ENCODE measurements at places on chromosomes 13 and 19.

GRCh38 chr19:3975637-3976087 lies 4.8 kb upstream of the DAPK3 start:
- no peak for DNase-seq

DNA sequence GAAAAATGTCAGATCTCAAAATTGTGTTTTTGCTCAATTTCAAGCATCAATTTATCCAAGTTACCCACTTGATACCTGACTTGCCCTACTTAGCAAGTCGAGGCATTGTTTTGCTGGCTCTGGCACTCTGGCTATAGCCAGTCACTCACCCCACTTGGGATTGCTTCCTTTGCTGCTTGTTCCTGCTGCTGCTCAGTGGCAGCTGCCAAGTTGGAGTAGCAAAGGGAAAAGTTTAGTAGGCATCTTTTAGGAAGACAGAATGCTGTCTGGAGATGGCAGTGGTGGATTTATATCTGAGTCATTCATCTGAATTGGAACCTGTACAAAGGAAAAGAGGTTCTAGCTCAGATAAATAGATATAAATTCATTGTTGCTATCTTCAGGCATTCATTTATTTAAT lies 41.2 kb downstream of the PCCA start:
- DNase-seq: no peak

DNA sequence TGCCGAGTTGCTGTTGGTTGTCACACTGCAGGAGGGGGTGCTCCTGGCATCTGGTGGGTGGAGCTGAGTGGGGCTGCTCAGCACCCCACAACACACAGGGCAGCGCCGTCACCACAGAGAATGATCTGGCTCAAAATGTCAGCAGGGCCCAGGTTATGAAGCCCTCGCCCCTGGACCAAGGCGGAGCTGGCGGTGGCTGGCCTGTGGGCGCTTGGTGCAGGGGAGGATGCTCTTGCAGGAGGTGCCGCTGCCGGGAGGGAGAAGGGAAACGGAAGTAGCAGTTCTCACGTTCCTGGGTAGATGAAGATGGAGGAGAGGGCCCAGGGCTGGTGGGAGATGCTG lies 14.2 kb upstream of the LENG8 start:
- no peak for DNase-seq

DNA sequence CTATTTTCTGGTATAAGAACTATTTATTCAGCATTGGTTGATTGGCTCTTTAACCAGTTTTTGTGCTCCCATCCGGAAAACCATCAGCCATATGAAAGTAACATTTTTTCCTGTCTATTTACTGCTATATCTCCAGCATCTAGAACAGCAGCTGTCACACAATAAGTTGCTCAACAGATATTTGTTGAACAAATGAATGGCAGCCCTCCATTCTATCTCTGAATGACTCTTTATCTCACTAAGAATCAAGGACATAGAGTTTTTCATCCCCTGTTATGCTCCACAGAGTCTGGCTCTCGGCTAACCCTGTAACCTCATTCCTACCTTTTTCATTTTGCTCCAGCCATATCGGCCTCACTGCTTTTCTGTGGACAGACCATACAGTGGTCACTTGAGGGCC lies 145.5 kb downstream of the SLITRK6 start:
- no peak for DNase-seq

DNA sequence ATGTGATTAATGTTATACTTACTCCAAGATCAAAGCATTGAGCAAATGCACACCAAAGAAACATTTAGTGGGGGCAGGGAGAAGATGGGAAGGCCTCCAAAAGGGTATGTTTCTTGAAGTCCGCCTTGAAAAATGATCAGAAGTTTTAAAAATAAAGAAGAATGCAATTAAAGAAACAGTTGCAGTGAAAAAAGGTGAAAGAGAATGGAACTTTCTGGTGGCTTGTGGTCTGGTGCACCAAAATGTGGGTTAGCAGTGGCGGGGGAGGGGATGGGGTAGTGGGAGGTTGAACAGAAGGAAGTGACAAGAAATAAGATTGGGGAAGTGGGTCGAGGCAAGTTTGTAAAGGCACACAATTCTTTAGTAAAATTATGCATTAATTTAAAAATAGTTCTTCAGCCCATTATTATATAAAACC lies 2.5 kb downstream of the LCP1 start:
- DNase-seq: no peak

DNA sequence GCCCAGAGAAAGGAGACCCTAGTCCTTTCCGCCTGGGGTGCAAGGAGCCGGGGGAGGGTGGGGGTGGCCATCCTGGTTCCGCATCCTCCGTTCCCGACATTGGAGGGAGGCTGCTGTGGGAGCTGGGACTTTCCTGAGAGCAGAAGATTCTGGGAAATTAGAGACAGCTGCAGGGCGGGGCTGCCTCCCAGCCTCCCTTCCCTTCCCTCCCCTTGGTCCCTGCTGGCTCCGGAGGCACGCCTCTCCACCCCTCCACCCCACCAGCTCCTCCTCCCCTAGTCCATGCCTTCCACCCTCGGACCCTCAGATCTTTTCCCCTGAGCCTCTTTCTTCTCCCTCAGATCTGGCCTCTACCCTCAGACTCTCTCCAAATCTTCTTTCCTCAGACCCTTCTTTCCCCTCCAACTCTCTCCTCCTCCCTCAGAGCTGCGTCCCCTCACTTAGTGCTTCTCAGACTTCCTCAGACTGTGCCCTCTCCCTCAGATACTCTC lies 3.1 kb upstream of the BCL3 start:
- DNase-seq: no peak
